ENCODE measurements at places on chromosomes 4 and X.

DNA sequence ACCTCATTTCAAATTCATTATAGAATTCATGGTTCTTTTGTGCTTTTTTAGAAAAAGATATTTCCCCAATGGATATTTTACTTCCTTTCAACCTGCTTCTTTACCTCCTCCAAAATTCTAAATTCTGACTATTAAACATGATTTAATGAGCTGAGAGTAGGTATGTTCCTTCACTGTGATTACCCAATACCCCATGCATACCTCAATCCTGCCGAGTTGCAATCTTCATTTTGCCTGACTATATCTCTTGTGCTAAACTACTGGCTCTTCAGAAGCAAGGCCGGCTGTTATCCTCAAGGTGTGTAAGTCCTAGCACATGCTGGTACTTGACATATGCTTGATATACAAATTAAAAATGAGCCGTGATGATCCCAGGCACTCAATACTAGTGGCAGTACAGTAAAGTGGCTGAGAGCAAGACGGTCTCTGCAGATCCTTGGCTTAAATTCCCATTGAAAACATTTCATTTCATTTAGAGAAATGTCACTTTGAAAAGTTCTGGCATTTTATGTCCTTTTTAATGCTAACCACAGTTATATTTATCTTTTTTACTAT, 320.4 kb downstream of the KCNIP4 start:
- DNase-seq, result no peak

DNA sequence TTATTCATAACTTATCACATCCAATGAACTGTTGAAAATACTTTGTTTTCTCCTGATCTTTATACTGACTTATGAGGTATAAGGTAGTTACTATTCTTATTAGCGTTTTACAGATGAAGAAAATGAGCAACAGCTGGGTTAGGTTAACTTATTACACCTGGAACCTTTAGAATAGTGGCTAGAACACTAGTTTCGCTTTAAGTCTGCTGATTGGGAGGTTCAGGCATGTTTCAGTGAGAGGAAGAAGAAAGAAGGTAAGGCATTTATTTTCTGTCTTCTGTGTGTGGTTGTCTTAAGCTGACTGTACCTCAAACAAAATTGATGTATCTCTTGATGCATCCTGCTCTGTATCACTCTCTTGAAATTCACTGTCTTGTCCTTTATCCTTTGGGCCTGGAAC, 302.5 kb downstream of the GRID2 start:
- DNase-seq, result no peak

DNA sequence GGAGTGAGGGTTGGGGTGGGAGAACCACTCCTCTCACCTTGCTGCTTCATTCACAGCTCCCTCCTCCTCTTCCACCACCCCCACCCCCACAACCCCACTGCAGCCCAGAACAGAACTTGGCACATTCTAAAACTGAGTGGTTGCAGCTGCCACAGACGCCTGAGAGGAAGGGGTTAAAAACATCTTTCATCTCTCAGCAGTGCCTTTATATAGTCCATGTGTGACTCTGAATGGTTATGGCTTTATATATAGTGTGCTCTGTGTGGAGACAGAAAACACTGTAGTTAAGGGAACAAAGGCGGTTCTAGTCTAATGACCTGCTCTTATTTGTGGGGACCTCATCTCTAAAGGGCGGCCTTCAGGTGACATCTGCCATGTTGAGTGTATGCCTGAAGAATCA, 144.8 kb downstream of the BCOR start:
- no peak for DNase-seq

DNA sequence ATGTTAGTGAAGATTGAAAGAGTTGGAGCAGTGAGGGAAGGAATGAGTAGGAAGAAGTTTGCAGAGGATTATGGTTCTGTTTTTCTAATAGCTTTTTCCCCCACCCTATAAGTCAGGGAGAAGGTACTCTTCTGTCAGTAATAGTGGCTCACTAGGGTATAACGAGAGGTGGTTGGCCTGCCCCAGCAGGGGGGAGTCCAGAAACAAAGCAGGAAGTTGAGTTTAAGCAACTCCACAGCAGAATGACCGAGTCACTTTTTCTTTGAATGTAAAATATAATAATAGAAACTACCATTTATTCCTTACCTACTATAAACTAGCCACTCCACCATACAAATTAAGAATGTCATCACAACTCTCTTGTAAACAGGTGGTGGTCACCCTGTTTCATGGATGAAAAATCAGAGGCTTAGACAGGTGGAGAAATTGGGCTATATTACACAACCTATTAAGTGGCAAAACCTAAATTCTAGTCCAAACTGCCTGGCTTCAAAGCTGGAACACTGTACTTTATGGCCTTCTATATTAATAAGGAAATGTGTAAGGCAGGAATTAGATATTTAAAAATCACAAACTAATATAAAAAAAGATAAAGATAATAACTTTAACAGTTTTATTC, 21.9 kb downstream of the AP1AR start:
- DNase-seq, result peak; percentile 69

- DNase-seq, result no peak
Measured at GRCh38 chr4:137905930-137906329, 336.2 kb downstream of the SLC7A11 start.

- no peak for DNase-seq
Measured at GRCh38 chrX:143781103-143781502, 60.6 kb upstream of the SPANXN2 start.

- no peak for DNase-seq
Measured at GRCh38 chr4:43411226-43411625, 518.7 kb downstream of the GRXCR1 start.

GRCh38 chr4:168656055-168656660, 159.3 kb downstream of the PALLD start:
- DNase-seq, result no peak

DNA sequence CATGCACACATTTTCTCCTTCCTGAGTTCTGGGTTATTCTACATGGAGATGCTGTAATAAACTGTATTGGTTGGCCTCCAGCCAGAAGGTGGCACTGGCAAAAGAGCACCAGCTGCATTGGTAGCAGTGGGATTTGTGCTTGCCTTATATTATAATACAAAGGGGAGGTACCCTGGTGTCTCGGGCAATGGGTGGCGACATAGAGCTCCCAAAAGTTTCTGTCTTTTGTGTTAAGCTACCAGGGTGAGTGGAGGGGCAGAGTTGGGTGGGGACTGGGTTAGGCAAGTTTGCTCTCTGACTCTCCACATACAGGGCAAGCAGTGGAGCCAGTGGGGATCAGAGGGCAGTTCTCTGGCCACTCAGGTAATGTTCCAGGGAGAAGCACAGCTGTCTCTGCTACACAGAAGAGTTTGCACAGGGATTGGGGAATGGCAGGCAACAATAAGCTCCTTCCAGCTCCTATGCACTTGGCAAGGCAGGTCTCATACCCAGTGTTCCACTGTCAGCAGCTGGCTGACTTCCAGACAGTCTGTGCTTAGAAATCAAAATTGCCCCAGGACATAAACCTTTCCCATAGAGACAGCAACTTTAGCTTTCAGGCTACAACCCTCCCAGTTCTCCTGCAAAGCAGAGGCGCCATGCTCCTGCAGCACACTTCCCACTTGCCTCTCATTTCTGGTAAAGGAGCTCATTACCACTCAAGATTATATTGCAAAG, 463.9 kb upstream of the PCDH7 start:
- no peak for DNase-seq

DNA sequence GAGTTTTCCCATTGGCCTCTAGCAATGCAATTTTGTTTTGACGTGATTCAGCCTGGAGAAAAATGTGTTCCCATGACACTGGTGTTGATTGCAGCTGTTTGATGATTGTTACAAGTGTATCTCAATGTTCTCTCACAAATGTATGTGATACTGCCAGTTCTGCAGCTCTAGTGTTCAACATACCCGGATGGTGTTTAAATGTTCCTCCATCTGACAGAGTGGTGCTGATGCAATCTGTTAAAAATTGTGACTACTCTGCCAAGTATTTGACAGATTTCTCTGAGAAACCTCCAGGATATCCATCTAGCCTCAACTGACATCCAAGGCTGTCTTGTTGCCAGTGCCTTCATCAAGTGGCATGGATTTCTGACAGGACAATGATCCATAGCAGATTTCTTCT, 657.2 kb upstream of the DIAPH2 start:
- DNase-seq, result no peak

- no peak for DNase-seq
Measured at GRCh38 chr4:175330236-175330635, 412.1 kb downstream of the ADAM29 start.

All from AML-193 (cell line).